ENCODE measurements at places on chromosomes 6 and 20. TPM values are rescaled to one million over a fixed set of nuclear protein-coding genes. Genes with fewer than 3 reads are reported as not detected.

DNA sequence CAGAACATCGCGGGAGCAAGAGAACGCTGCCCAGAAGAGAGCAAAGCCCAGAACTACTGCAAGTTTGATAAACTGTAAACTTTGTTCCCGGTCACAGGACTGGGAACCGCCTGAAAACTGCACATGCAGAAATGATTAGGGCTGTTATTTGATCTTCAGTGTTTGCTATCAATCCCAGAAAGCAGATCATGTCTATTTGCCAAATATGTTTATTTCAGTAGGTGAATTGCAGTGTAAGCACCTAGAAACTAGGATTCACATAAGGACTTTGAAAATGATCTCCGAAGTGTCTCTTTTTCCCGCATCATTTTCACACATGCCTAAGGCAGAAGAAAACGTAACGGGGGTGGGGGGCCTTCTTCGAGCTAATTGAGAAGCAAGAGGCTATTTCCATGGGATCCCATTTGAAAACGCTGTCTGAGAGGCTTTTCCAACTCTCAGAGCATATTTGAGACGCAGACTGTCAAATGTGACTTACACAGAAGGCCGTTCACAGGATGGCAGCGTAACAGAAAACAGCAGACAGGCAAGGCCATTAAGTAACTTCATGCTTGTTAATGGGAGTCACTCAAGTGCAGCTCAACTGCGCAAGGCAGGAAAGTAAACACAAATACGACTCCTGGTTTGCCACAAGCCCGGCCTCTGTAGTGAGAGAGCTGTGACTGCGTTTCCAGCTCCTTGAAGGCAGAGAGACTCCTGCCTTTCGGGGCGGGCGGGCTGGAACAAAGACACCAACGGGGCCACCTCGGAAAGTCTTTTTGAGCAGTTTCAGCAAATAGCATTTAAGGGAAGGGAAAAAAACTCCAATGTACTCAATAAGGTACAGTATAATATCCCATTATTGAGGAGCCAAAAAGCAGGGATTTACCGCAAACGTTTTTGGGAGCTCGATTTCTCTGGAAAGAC lies 144.7 kb upstream of the ZNF217 start:
- peak overlapping the region; percentile 99 for H3K27ac ChIP-seq
- no peaks in the 10 kb centered on the region for H3K27me3 ChIP-seq
- DNase-seq, result peak; percentile 64
- H3K4me3 ChIP-seq, result peak overlapping the region; percentile 53

- no peaks in the 10 kb centered on the region for H3K36me3 ChIP-seq
- H3K4me1 ChIP-seq, result peaks cover 9% of the 10 kb centered on the region
- no peak for DNase-seq
- H3K27ac ChIP-seq, result no peak overlapping the region
- H3K27me3 ChIP-seq, result peaks cover 4% of the 10 kb centered on the region
Observed at GRCh38 chr20:4656491-4656890, 65.2 kb upstream of the PRND start.

DNA sequence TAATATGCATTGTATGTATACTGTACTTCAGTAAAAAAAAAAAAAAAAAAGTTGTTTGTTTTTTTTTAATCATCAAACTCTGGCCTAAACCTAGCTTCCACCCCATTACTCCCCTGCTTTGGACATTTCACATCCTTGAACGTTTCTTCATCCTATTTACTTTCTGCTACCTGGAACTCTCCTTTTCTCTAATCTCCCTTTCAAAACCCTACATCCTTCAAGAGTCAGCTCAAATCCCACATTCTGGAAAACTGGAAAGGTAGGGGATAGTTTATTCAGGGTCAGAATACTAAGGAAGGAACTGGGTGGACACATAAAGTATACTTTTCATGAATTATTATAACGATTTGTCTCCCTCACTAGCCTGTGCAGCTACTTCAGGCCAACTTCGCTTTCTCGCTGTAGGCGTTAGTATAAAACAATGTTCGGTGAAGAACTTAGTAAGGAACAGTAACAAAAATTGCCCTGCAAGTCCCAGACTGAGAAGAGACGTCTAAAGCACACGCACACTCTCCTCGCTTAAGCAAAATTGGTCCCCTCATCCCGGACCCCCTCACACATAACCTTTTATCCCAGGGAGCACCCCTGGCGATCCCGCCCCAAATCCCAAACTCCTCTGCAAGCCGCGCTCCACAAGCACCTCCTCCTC lies 775 bp downstream of the PIGU start:
- peak overlapping the region; percentile 96 for H3K27ac ChIP-seq
- peaks cover 6% of the 10 kb centered on the region for H3K4me1 ChIP-seq
- H3K4me3 ChIP-seq, result peak overlapping the region; percentile 99
- H3K27me3 ChIP-seq, result no peaks in the 10 kb centered on the region
- no peak for DNase-seq
- H3K36me3 ChIP-seq, result no peaks in the 10 kb centered on the region

DNA sequence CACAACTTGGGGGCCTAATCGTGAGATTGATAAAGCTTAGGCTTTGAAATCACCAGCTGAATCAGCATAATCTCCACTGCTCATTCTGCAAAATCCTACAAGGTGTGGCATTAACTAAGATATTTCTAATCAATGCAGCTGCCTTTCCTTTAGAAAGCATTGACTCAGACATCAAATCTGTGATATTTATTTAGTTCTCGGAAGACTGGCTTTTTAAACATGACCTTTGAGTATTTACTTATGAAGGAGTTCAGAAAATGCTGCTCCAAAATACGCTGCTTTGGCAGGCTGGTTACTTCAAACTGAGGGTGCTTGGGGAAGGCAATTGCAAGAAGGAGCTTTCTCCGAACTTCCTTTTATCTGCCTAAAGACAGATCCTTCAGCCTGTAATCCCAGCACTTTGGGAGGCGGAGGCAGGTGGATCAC lies 23.7 kb upstream of the FUCA2 start:
- no peak overlapping the region for H3K27ac ChIP-seq
- peaks cover 29% of the 10 kb centered on the region for H3K4me1 ChIP-seq
- no peak overlapping the region for H3K4me3 ChIP-seq
- no peak for DNase-seq
- no peaks in the 10 kb centered on the region for H3K36me3 ChIP-seq
- peaks cover 44% of the 10 kb centered on the region for H3K27me3 ChIP-seq

GRM4 gene
- total RNA-seq, result 34.5 TPM

All from WTC11 (cell line).